ENCODE measurements at places on chromosomes 13 and 19.

GRCh38 chr13:113211774-113212173 is 2.4 kb downstream of the CUL4A start:
- DNase-seq: no peak

DNA sequence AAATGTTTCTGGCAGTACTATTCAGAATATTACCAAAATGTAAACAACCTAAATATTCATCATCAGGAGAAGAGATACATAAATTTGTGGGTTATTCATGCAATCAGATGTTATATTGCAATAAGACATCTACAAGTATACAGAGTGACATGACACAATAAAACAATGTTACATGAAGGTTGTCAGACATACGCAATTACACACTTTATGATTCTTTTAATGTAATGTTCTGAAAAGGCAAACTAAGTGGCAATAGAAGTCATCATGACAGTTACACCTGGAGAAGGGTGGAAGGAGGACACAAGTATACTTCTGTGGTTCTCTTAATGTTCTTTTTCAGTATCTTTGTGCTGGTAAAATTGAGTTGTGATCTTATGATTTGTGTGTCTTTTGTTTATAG is 95.8 kb upstream of the PRR20A start:
- no peak for DNase-seq

DNA sequence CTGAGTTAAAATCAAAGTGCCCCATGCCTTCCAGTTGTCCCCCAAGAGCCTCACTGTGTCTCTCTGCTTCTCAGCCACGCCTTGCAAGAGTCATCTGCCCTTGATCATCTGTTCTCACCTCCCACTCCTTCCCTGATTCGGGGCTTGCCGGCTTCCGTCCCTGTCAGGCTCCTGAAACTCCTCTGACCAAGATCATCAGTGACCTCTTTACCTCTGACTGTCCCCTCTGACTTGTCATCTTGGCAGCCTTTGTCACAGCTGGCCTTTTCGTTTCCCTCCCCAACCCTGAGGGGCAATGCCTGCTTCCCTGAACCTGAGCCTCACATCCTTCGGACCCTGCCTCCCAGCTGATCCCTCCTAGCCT is 66.3 kb downstream of the MAP4K1 start:
- no peak for DNase-seq

DNA sequence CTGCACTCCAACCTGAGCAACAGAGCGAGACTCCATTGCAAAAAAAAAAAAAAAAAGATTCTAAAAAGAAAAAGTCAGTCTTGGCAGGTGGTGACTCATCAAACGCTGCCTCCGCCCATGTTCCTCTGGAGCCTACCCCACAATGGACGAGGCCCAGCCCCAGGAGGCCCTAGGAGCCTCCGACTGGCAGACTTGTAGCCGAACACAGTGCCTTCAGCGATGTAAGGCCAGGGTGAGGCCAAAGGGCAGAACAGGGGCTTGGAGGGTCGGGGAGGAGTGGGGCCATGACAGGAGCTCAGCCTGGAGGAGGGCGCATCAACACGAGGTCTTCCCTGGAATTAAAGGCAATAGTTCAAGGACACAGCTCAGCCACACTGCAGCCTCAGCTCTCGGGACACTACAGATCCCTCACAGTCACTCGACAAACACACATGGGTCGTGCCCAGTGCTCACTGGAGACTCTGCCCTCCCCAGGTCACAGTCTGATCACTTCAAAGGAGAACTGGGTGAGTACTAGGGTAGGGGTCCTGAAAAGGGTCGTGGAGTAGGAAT is 5.1 kb downstream of the USE1 start:
- DNase-seq: no peak

GRCh38 chr13:80083853-80084676 is 256.9 kb downstream of the SPRY2 start:
- no peak for DNase-seq

DNA sequence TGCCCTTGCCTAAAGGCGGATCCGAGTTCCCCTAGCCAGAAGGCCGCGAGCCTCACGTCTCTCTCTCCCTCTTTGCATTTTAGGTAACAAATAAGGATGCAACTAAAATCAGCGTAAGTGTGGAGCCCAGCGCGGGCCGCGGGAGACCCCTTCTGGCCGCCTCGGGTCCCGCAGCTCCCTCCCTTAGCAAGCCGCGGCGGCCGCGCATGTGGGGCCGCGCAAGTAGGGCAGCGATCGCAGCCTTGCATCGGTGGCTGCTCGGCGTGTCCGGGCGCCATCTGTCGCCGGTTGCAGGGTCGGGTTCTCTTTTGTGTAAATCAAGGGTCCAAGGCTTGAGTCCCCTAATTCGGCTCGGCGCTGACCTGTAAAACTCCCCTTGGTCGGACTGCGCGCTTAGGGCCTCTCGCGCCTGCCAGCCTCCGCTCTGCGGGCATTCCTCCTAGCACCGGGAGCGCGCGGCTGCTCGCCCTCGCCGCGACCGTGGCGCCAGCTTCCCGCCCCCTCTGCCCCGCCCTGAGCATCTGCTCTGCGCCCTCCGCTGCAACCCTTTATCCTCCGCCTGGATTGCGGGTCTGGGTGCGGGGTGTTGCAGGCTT is 2.7 kb downstream of the VSTM2B start:
- DNase-seq: peak; percentile 64

DNA sequence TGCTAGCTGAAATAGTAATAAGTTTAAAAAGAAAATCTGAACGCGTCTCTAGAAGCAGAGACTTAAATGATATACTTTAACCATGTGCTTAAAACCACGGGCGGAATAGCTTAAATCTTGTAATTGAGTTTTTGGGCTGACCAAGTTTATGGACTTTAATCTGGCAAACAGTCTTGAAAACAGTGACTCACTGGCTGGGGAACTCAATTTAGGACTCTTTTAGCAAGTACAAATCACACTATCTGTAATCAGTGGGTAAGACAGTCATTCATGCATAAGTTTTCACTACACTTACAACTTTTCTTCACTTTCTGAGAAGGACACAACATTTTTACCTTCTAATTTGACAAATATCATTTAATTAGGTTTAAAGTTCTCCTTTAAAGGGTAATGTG is 26.8 kb downstream of the ZNF627 start:
- DNase-seq: no peak

DNA sequence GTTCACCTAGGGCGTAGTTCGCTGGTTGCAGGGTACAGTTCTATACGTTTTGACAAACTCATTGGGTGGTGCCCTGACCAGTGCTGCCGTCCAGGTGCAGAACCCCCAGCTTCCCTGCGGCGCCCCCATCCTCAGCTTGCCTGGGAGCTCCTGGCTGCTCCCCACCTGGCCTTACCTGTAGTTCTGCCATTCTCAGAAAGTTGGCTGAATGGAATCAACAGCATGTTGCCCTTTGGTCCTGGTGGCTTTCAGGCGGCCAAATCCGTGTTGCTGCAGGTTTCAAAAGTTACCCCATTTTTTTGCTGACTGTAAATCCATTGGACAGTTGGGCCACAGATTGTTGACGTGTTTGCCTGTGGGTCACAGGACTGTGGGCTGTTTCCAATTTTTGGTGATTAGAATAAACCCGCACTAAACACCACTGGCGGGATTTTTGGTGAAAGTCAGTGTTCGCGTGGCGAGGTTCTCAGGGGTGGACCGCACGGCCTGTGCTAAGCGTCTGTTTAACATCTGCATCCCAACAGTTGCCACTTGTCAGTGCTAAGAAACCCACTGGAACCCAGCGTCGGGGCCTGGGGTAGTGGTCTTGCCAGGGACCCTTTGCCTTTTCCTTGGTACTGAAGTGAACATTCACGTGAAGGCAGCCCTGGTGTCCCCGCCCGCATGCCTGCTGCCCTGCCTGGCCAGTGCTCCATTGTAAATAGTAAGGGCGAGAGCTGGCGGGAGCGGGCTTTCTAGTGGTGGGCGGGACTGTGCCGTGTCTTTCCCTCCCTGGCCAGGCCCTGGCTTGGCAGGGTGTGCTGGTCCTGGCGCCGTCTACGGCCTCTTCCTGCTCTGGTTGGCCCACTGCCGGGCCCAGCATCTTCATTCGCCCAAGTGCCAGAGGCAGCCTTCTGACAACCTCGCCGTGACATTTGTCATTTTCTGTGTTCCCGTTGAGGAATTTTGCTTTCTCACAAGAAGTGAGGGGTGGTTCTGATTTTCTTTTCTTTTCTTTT is 3.3 kb downstream of the DOT1L start:
- DNase-seq: peak; percentile 88

- DNase-seq: no peak
Observed at GRCh38 chr19:45265375-45265774, 14.3 kb downstream of the MARK4 start.

DNA sequence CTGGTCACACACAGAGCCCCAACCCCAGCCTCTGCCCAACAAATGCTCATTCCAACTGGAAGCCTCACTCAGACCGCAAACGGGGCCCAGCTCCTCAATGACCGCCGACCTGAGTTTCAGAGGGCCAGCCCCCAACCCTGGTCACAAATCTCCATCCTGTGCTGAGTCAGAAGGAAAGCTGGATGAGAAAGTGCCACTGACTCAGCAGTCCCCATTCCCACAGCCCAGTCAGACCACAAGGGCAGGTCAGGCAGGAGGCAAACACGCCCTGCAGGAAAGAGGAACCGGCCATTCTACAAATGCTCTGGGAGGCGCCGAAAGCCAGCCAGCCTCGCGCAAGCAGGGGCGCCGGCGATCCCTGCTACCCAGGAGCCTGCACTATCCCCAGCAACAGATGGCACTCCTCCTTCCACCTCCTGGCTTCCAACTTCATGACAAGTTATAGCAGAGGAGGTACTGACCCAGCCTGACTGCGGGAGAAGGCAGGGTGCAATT is 14.1 kb upstream of the PRKD2 start:
- DNase-seq: no peak

Measured in NCI-H446 (cell line).